T-helper 1 cell (primary cell): ENCODE measurements at places on chromosomes 2 and 18.

DNA sequence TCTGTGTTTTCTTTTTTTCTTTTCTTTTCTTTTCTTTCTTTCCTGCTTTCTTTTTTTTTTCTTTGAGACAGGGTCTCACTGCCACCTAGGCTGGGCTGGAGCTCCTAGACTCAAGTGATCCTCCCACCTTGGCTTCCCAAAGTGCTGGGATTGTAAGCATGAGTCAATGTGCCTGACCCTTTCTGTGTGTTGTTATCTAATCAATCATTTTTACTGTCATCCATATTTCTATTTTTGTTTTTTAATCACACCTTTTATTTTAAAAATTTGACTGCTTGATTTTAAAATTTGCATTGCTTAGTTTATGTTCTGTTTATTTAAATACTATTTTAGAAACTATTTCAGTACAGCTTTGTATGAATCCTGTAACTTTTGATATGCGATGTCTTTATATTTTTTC lies 19.2 kb downstream of the LCLAT1 start:
- DNase-seq = no peak

- DNase-seq = no peak
These were observed 4.4 kb downstream of the TXNDC2 start for GRCh38 chr18:9890196-9890595.

- DNase-seq = no peak
These were observed 46.3 kb upstream of the RALBP1 start for GRCh38 chr18:9428862-9429661.

GRCh38 chr2:106183101-106183696 lies 10.9 kb downstream of the UXS1 start:
- no peak for DNase-seq

DNA sequence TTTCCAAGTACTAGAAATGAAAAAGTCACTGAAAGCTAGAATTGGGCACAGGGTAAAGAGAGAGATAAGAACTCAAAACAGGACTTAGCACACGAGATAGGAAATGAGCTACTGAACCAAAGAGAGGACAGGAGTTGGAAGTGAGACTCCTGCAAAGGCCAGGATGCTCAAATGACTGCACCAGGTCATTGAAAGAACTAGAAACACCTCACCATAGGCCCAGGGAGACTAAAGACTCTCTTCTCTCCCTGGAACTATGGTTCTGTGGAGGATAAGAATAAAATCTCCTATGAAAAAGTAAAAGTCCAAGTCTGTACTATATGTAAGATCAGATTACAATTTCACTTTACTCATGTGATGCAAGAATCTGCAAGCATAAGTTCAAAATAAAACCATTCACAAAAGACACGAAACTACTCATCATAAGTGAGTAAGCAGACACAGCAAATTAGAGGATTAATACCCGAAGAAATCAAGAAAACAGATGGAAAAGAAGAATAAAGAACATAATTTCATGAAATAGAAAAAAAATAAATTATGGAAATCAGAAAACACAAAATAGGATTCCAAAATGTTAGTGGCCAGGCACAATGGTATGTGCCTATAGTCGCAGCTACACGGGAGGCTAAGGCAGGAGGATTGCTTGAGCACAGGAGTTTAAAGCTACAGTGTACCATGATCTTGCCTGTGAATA lies 6.5 kb downstream of the NBAS start:
- DNase-seq = no peak

- DNase-seq = no peak
These were observed 79.1 kb upstream of the MGAT4A start for GRCh38 chr2:98809878-98810587.
